Psoas muscle (tissue), 8 donors: ENCODE measurements at places on chromosomes 7 and 10. TPM values are rescaled to one million over a fixed set of nuclear protein-coding genes. Genes with fewer than 3 reads are reported as not detected.

TNS3 gene
- polyA plus RNA-seq, result 20.2 TPM

CPED1 gene
- polyA plus RNA-seq, result 4.9 TPM

IL6 gene
- 4.1 TPM for polyA plus RNA-seq

GBX1 gene
- polyA plus RNA-seq, result 0.21 TPM

MLXIPL gene
- polyA plus RNA-seq, result 43.6 TPM

GNG11 gene
- 15.8 TPM for polyA plus RNA-seq

C10orf143 gene
- 3.3 TPM for polyA plus RNA-seq

SFTPA1 gene
- polyA plus RNA-seq, result 0.44 TPM

EPHB6 gene
- 1.4 TPM for polyA plus RNA-seq

KLF14 gene
- polyA plus RNA-seq, result 1.3 TPM

PAPSS2 gene
- polyA plus RNA-seq, result 2.0 TPM

MORN4 gene
- 3.9 TPM for polyA plus RNA-seq

DNA sequence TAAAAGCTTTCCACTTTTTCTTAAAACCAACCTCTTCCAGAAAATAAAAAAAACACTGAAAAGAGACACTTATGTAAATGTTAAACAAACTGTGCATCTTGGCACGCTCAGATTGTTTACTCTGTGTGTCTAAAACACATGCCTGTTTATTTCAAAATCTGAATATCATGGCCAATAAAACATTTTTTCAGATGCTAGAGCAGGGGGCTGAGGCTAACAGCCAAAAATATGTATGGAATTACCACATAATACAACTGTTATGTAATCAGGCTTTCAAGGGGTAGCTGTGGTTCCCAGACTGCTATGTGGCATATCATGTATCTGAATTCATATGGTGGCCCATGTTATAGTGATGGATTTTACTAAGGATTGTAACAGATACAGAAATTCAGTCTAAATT, 130.4 kb downstream of the HIBADH start:
- H3K27me3 ChIP-seq, result no peaks in the 10 kb centered on the region
- H3K36me3 ChIP-seq, result no peaks in the 10 kb centered on the region
- no peak for DNase-seq
- no peak overlapping the region for H3K4me3 ChIP-seq
- H3K4me1 ChIP-seq, result no peaks in the 10 kb centered on the region

DNA sequence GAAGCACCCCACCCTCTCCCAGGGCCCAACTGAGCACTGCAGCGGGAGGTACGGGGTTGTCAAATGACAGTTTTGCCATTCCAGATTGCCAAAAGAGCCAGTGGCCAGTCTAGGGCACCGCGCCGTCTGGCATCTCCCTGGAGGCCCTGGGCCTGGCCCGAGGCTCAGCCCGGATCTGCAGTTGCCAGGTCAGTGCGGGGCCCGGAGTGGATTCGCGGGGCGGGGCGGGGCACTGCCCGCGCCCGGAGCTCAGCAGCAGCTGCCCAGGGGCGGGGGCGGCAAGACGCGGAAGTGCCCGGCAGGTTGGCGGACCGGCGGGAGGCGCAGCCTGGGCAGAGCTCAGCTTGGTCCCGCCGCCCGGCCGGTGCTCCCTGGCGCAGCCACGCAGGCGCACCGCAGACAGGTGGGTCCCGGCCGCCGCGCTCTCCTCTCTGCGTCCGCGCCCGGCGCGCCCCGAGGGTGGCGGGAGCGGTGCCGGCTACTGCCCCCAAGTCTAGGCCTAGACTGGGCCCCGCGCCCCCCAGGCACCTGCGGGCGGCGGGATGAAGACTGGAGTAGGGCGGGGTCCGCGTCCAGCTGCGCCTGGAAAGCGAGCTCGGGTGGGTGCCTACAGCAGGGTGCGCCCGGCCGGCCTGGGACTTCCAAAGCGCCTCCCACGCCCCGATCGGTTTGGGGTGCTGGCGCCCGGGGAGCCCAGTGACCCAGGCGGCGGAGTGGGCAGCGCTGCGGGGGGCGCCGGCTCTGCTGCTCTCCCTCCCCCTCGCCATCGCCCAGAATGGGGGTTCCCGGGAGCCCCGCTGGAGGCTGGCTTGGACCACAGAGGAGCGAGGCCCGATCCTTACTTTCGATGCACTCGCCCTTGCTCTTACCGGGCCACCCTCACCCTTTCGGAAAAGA, at the start of gene IRF5:
IRF5 (plus strand) TSS at position 281 of the 897 bp plus-strand sequence. CDS start 4,155 bp downstream, outside the sequence.
- H3K4me1 ChIP-seq, result no peaks in the 10 kb centered on the region
- H3K4me3 ChIP-seq, result peak within 1 kb of the TSS; percentile 70
- peak; percentile 50 for DNase-seq

GRCh38 chr10:87656431-87657072, 3.1 kb upstream of the PAPSS2 start:
- no peak overlapping the region for H3K4me3 ChIP-seq
- no peak for DNase-seq
- H3K27me3 ChIP-seq, result peaks cover 11% of the 10 kb centered on the region
- no peak overlapping the region for H3K27ac ChIP-seq
- H3K36me3 ChIP-seq, result no peaks in the 10 kb centered on the region
- no peaks in the 10 kb centered on the region for H3K4me1 ChIP-seq

GRCh38 chr7:75740846-75741497, 2.2 kb upstream of the HIP1 start:
- no peak overlapping the region for H3K27ac ChIP-seq
- H3K4me3 ChIP-seq, result no peak overlapping the region
- peak; percentile 35 for DNase-seq
- no peaks in the 10 kb centered on the region for H3K27me3 ChIP-seq

DNA sequence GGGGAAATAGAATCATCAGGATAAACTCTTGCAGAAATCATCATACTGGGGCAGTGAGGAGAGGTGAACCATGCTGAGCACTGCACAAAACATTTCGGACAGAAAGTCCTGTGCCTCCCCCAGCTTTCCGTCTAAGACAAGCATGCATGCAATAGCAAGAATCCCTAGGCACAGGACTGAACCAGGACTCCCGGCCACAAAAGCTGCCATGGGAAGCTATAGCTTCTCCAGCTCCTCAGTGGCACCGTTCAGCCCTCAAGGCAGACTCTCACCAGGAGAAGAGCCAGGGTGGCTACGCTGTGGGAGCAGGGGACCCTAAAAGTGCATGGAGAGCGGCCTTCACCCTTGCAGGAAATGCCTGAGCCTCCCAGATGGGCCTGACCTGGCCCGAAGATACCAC, 70.8 kb downstream of the ASB13 start:
- no peaks in the 10 kb centered on the region for H3K4me1 ChIP-seq
- H3K4me3 ChIP-seq, result no peak overlapping the region
- no peak overlapping the region for H3K27ac ChIP-seq
- no peaks in the 10 kb centered on the region for H3K36me3 ChIP-seq
- no peaks in the 10 kb centered on the region for H3K27me3 ChIP-seq

DNA sequence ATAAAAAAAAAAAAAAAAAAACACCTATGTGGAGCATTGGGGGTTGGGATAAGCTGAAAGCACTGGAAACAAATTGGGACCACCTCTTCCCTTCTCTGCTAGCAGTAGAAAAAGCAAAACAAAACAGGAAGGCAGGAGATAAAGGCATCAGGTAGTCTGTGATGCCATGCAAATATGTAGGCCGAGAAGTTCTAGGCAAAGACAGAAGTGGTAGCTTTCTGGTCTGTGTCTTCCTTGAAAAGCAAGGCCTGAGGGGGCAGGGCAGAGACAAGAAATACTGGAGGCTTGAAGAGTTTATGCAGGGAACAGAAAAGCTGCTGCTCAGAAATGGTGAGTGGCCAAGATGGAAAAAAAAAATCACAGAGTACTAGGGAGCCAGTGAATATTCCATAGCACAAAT, 111.1 kb downstream of the ELMO1 start:
- no peak overlapping the region for H3K4me3 ChIP-seq
- no peak overlapping the region for H3K27ac ChIP-seq

GRCh38 chr10:209357-209756, 74.1 kb downstream of the ZMYND11 start:
- no peaks in the 10 kb centered on the region for H3K4me1 ChIP-seq
- peaks cover 27% of the 10 kb centered on the region for H3K36me3 ChIP-seq
- H3K4me3 ChIP-seq, result no peak overlapping the region
- no peak overlapping the region for H3K27ac ChIP-seq
- H3K27me3 ChIP-seq, result no peaks in the 10 kb centered on the region
- DNase-seq, result no peak

- H3K4me1 ChIP-seq, result peaks cover 5% of the 10 kb centered on the region
- no peaks in the 10 kb centered on the region for H3K36me3 ChIP-seq
- no peaks in the 10 kb centered on the region for H3K27me3 ChIP-seq
- DNase-seq, result no peak
- no peak overlapping the region for H3K4me3 ChIP-seq
These were observed 84.7 kb upstream of the IFRD1 start for GRCh38 chr7:112365551-112365950.

GRCh38 chr7:106522696-106523095, 138.3 kb downstream of the CCDC71L start:
- H3K4me1 ChIP-seq, result no peaks in the 10 kb centered on the region
- no peak for DNase-seq
- H3K36me3 ChIP-seq, result no peaks in the 10 kb centered on the region
- no peak overlapping the region for H3K27ac ChIP-seq
- H3K27me3 ChIP-seq, result no peaks in the 10 kb centered on the region
- H3K4me3 ChIP-seq, result no peak overlapping the region

GRCh38 chr7:124697746-124698145, 67.8 kb downstream of the GPR37 start:
- no peak overlapping the region for H3K4me3 ChIP-seq
- no peaks in the 10 kb centered on the region for H3K27me3 ChIP-seq
- no peaks in the 10 kb centered on the region for H3K4me1 ChIP-seq
- DNase-seq, result no peak
- no peaks in the 10 kb centered on the region for H3K36me3 ChIP-seq
- no peak overlapping the region for H3K27ac ChIP-seq

DNA sequence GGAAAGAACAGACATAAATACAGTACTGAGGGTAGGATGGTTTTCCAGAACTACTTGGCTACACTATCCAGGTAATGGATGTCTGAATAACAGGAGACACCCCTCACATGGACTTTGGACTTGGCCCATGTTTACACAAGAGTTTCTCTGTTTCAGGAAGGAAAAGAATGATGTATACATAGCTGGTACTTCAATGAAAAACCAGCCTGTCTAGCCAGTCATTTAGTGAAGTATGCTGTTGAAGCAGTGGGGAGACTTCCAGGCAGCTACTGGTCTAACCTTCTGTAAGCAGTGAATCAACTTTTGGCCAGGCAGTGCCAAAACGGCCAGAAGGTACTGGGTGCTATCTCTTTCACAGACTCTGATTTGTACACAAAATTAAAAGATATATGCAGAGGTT, 135.0 kb downstream of the MBL2 start:
- H3K27me3 ChIP-seq, result no peaks in the 10 kb centered on the region
- DNase-seq, result no peak
- H3K4me1 ChIP-seq, result no peaks in the 10 kb centered on the region
- no peak overlapping the region for H3K4me3 ChIP-seq
- H3K27ac ChIP-seq, result no peak overlapping the region

- H3K4me3 ChIP-seq, result no peak overlapping the region
- no peaks in the 10 kb centered on the region for H3K27me3 ChIP-seq
- H3K36me3 ChIP-seq, result no peaks in the 10 kb centered on the region
- H3K27ac ChIP-seq, result no peak overlapping the region
- no peak for DNase-seq
These were observed 76.0 kb upstream of the IL6 start for GRCh38 chr7:22651036-22651435.

- no peak overlapping the region for H3K27ac ChIP-seq
- H3K4me3 ChIP-seq, result no peak overlapping the region
- peaks cover 3% of the 10 kb centered on the region for H3K4me1 ChIP-seq
- H3K36me3 ChIP-seq, result no peaks in the 10 kb centered on the region
- DNase-seq, result no peak
These were observed 109.6 kb upstream of the DGKB start for GRCh38 chr7:15012135-15012534.

- no peaks in the 10 kb centered on the region for H3K4me1 ChIP-seq
- H3K36me3 ChIP-seq, result no peaks in the 10 kb centered on the region
- no peaks in the 10 kb centered on the region for H3K27me3 ChIP-seq
These were observed 538.5 kb upstream of the FOXK1 start for GRCh38 chr7:4143511-4144171.

DNA sequence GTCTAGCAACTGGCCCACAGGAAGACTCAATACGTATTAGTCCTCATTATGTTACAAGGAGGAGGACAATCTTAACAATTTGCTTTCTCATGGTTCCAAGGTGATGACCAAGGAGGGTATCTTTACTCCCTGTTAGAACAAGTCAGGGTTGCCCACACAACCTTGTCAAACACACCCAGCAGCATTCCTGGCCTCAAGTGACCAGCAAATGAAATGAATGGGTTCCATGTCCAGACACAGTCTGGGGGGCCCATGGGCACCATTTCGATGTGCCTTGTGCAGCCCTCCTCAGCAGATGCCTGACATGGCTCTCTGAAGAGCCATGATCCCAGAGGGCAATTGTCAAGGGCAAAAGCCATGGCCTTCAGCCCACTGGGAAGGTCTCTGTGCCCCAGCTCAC, 40.8 kb downstream of the ANXA8 start:
- no peaks in the 10 kb centered on the region for H3K27me3 ChIP-seq
- H3K4me1 ChIP-seq, result no peaks in the 10 kb centered on the region
- no peak overlapping the region for H3K27ac ChIP-seq
- no peaks in the 10 kb centered on the region for H3K36me3 ChIP-seq
- no peak overlapping the region for H3K4me3 ChIP-seq

- no peaks in the 10 kb centered on the region for H3K27me3 ChIP-seq
- DNase-seq, result no peak
- H3K4me1 ChIP-seq, result no peaks in the 10 kb centered on the region
- no peak overlapping the region for H3K27ac ChIP-seq
These were observed 158.9 kb upstream of the TMEM106B start for GRCh38 chr7:12052211-12052610.

GRCh38 chr7:138980563-138981291, 462 bp downstream of the KIAA1549 start:
- peaks cover 8% of the 10 kb centered on the region for H3K4me1 ChIP-seq
- no peak overlapping the region for H3K27ac ChIP-seq
- H3K36me3 ChIP-seq, result no peaks in the 10 kb centered on the region
- no peaks in the 10 kb centered on the region for H3K27me3 ChIP-seq
- DNase-seq, result no peak

DNA sequence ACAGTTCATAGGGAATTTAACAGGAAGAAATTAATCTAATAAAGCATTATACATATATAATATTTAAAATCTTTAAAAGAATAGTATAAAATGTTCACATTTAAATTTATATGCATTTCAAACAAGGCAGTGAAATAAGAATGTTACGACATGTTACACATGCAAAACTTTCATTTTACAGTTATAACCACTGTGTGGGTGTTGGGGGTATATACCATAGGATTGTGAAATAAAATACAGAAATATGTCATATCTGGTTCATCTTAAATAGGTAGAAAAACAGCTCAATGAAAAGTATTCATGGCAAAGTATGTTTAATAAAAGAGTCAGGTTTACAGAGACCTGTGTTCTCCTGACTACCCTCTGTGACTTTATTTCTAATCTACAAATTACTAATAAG, 45.6 kb downstream of the CHCHD3 start:
- no peak overlapping the region for H3K27ac ChIP-seq
- H3K4me3 ChIP-seq, result no peak overlapping the region
- no peaks in the 10 kb centered on the region for H3K27me3 ChIP-seq
- no peaks in the 10 kb centered on the region for H3K36me3 ChIP-seq
- no peak for DNase-seq

DNA sequence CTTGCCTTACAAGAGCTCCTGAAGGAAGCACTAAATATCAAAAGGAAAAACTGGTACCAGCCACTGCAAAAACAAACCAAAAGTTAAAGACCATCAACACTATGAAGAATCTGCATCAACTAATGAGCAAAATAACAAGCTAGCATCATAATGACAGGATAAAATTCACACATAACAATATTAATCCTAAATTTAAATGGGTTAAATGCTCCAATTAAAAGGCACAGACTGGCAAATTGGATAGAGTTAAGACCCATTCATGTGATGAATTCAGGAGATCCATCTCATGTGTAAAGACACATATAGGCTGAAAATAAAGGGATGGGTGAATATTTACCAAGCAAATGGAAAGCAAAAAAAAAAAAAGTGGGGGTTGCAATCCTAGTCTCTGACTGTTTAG, 29.6 kb downstream of the COG5 start:
- H3K27ac ChIP-seq, result no peak overlapping the region
- H3K27me3 ChIP-seq, result no peaks in the 10 kb centered on the region
- DNase-seq, result no peak
- no peaks in the 10 kb centered on the region for H3K36me3 ChIP-seq
- H3K4me3 ChIP-seq, result no peak overlapping the region
- peaks cover 8% of the 10 kb centered on the region for H3K4me1 ChIP-seq
